Activated CD8-positive, alpha-beta memory T cell treated with anti-CD3 and anti-CD28 coated beads for 4 hours (primary cell): ENCODE measurements at places on chromosomes 6 and 20.
A peak's percentile ranks its signal among the peaks of the same experiment; 100 is the strongest.

DNA sequence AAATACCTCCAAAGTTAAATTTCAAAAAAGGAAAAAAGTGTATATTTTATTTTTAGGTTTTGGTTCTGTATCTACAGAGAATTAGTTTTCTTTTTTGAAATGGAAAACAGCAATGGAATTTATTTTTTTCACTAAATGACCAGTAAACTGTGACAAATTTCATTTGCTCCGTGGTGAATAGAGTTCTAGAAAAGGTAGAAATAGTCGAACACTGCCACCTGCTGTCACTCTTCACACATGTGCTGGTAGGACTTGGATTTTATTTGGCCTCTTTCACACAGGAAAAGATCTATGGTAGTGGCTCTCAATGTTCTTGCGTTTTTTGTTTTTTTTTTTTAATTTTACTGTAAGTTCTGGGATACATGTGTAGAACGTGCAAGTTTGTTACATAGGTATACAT is 312.5 kb downstream of the EYA4 start:
- DNase-seq: no peak

- peak; percentile 67 for DNase-seq
Observed at GRCh38 chr6:41424370-41425058, 89.1 kb downstream of the NCR2 start.

DNA sequence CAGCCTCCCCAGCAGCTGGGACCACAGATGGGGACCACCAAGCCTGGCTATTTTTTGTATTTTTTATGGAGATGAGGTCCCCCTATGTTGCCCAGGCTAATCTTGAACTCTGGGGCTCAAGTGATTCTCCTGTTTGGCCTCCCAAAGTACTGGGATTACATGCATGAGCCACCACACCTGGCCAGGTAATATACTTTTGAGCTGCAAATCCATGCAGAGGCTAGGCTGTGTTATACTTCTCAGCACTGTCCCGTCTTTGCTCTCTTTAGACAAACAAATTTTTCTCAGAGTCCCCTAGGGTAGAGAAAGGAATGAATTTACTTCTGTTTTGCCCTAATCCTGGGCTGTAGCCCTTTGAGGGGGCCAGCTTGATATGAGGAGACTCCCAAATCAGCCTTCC is 13.4 kb upstream of the SCAF8 start:
- no peak for DNase-seq

- no peak for DNase-seq
Observed at GRCh38 chr6:52726741-52727535, 36.3 kb downstream of the GSTA2 start.

DNA sequence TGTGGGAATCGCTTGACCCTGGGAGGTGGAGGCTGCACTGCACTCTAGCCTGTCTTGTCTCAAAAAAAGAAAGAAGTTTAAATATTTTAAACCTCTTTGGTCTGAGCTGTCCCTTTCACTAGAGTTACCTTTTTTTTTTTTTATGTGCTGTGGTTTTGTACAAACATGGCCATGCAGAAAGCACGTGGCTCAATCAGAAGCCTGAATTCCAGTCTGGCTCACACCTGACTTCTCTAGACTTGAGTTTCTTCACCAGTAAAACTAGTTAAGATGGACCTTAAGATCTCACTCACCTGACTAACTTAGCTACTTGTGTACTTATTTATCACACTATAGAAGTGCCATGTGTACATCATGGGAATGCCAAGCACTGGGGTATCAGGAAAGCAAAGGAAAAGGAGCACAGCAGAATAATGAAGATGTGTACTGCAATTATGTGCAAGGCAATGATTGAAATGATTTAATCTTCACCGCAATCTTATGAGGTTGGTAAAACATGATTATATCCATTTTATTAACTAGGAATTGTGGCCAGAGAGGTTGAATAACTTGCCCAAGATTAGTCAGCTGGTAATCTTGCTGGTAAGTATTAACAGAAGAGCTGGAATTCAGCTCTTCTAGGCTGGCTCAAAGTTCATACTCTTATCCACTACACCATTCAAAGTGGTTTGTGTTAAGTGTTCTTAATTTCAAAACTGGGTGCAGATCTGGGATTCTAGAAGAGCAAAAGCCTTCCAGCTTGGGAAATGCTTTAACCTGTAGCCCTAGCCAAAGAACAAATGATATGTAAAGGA is 10.7 kb downstream of the HMGN3 start:
- DNase-seq: no peak

DNA sequence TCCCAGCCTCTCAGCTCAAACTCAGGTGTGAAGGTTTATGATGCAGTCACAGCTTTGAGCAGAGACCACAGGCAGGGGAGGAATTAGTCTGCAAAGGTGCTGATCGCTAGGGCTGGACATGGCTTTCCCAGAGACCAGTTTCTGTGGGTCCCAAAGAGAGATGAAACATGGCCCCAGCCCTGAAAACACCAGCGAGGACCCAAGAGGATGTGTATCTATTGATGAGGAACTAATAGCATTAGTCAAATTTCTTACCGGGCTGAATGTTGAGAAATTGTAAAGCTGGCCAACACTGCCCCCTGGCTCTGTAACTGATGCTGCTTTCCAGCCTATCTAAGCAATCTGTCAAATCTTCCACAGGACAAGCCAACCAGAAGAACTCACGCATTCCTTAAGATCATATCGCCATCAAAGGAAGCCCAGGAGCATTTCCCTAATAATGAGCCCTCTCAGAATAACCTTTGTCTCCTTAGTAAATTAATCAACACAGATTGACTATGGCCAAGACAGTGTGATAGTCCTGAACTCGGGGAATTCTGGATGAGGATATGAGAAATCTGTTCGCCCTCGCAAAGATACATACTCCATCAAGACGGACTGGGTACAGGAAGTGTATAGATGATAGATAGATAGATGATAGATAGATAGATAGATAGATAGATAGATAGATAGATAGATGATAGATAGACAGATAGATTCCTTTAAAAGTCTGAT is 7.8 kb upstream of the ACSS1 start:
- DNase-seq: peak; percentile 35

DNA sequence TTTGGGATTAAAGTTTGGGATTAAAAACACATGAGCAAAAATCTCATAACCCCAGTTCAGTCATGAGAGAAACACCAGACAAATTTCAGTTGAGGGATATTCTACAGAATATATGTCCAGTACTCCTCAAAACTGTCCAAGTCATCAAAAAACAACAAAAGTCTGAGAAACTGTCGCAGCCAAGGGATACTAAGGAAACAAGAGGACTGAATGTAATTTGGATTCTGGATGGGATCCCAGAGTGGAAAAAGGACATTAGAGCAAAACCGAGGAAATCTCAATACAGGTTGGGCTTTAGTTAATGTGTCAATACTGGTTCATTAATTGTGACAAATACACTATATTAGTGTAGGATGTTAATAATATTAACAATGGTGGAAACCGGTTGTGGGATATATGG is 219.3 kb downstream of the BCKDHB start:
- DNase-seq: no peak

GRCh38 chr20:50099113-50099512 is 13.8 kb downstream of the UBE2V1 start:
- DNase-seq: no peak

DNA sequence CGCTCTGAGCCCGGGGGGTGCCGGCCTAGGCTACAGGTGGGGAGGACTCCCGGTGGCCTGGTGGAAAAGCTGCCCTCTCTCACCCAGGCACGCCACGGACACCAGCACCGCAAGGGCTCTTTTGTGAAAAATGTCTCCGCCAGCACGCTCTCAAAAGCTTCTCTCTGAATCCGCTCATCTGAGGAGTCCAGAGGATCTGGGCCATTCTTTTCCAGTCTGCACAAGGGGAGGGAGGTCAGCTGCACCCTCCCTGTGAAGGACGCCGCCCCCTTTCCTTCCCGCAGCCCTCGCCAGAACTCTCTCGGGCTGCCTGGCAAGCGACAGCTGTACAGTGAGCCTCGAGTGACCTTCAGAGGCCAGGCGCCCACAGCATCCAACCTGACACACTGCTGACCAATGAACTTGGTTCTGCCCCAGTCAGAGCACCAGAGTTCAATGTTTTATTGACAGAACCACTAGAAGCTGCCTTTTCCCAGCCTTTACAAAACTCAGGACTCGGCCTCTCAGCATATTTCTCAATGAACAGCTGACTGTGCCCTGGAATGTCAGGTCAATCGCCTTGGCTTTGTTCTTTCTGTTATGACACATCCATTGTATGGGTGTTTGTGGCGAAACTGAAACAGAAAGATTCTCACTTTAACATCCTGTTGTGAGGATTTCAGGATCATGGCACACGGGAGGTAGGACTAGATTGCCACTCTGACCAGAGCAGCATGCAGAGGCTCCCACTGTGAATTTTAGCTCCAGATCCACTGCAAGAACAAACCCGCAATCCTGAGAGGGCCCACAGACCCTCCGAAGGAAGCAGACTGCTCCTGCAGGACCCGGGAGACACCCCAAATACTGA is 26.7 kb downstream of the SERPINB9 start:
- no peak for DNase-seq

DNA sequence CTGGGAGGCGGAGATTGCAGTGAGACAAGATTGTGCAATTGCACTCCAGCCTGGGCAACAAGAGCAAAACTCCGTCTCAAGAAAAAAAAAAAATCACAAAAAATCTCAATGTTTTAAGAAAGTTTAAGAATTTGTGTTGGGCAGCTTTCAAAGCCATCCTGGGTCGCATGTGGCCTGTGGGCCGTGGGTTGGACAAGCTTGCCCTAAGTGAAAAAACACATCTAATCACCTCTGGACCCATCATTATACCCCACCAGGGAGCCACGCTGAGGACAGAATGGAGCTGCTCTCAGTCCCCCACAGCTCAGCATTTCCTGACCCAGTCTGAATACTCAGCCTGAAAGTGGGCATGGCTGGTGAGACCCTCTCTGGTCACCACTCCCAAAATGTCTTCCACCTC is 129.3 kb downstream of the PRND start:
- DNase-seq: no peak

DNA sequence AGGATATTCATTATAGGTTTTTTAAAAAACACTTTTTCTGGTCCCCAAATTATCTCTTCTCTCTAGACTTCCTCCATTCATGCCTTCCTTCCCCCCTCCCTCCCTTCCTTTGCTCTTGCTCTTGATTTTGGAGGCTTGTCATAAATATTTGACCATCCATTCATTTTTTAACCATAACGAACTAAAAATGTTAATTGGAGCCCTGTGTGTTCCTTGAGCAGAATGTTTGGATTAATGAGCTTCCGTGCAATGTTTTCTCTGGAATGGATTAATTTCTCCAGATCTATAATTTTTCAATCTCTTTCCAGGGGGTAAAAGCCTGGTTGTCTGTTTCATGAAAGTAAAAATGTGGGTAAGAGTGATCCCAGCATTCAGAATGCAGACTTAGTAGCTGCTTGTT is 155.5 kb downstream of the ESR1 start:
- DNase-seq: no peak

GRCh38 chr6:25062070-25062811 is 126.5 kb upstream of the RIPOR2 start:
- DNase-seq: no peak

DNA sequence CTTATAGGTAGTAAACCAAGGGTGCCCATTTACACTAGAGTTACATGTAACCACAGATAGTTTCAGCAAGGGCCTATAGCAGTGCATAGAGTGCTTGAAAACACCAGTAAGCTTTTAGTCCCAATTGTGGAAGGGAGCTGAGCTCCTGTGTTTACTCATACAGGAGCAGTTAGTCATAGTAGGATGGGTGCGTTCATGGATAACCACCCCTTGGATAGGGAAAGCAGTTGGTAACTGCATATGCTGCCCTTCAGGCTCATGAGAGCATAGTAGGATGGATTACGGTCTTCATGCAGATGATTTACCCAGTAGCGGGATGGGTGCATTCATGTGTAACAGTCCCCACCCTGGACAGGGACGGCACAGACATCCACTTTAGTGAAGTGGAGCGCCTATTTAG is 45.1 kb downstream of the OR2B6 start:
- no peak for DNase-seq

- DNase-seq: no peak
Observed at GRCh38 chr6:125259354-125259736, 42.4 kb downstream of the HDDC2 start.

DNA sequence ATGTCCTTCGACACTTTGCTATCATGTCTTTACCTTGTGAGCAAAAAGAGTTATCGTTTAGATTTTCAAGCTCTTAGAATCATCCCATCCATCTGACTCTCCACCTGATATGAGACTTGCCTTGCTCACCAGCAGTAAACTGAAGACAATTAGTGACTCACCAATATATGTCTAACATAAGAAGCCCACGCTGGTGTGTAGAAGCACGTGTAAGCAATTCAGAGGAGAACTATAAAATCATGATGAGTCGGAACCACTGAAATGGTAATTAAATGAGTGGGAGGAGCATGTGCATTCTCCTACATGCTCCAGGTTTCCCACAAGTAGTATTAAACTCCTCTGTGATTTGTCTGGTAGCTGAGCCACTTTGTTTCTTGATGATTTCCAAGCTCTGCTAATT is 181.6 kb upstream of the RNF217 start:
- DNase-seq: no peak

GRCh38 chr6:25889877-25890853 is 16.1 kb upstream of the SLC17A3 start:
- no peak for DNase-seq

- DNase-seq: no peak
Observed at GRCh38 chr6:47407300-47408281, 70.0 kb upstream of the CD2AP start.

GRCh38 chr20:8807480-8808201 is 261.2 kb upstream of the PLCB4 start:
- DNase-seq: no peak
